ENCODE measurements at places on chromosomes 4 and X. TPM values are rescaled to one million over a fixed set of nuclear protein-coding genes. Genes with fewer than 3 reads are reported as not detected.

Gene MAB21L2
- total RNA-seq, result not detected

Gene GLRB
- 0.79 TPM for total RNA-seq

Gene ENPEP
- 0.12 TPM for total RNA-seq

Gene MAGEA4
- not detected for total RNA-seq

Gene NXF2
- not detected for total RNA-seq

Gene GRIA2
- total RNA-seq, result not detected

Gene HSD17B10
- 199 TPM for total RNA-seq

Gene TEX13C
- not detected for total RNA-seq

Gene TMEM271
- not detected for total RNA-seq

Gene RNF128
- not detected for total RNA-seq

Gene SLC2A9
- 0.48 TPM for total RNA-seq

Gene CHRNA9
- 1.5 TPM for total RNA-seq

Gene OPN1MW2
- not detected for total RNA-seq

Gene EVC
- 12.1 TPM for total RNA-seq

Gene PHOX2B
- total RNA-seq, result not detected

Gene AADAT
- total RNA-seq, result 8.7 TPM

Gene SCARB2
- 53.8 TPM for total RNA-seq

Gene TLR1
- total RNA-seq, result 0.83 TPM

Gene MAGEB3
- total RNA-seq, result not detected

Gene ATP7A
- 3.5 TPM for total RNA-seq

Gene PRR32
- total RNA-seq, result not detected

Gene BEX1
- total RNA-seq, result not detected

Gene ARAF
- total RNA-seq, result 56.1 TPM

Gene PROM1
- not detected for total RNA-seq

Gene TMEM131L
- total RNA-seq, result 5.0 TPM

Gene MAGEA9B
- not detected for total RNA-seq

Gene JAKMIP1
- not detected for total RNA-seq

Gene CFAP99
- not detected for total RNA-seq

Gene SPANXN3
- not detected for total RNA-seq

Gene REELD1
- not detected for total RNA-seq

Gene TSPAN6
- 44.1 TPM for total RNA-seq

Gene LRCH2
- total RNA-seq, result 0.04 TPM

Gene AGA
- total RNA-seq, result 20.9 TPM

Gene PDGFC
- 1.8 TPM for total RNA-seq

Gene TAF7L
- not detected for total RNA-seq

Gene SUPT20HL1
- total RNA-seq, result not detected

Gene CT45A10
- total RNA-seq, result 0.29 TPM

Gene RNF150
- total RNA-seq, result 0.26 TPM

Gene RTL9
- total RNA-seq, result 0.08 TPM

Gene TLR8
- not detected for total RNA-seq

Gene S100P
- total RNA-seq, result 70.6 TPM

Gene IL9R
- total RNA-seq, result 0.08 TPM

Gene ODAPH
- 0.15 TPM for total RNA-seq

Gene USP17L10
- total RNA-seq, result not detected

Gene HEPH
- not detected for total RNA-seq

Gene RAB39B
- total RNA-seq, result 0.73 TPM

Gene DRD5
- total RNA-seq, result not detected

Gene ARAP2
- total RNA-seq, result 0.36 TPM

Gene MAOB
- total RNA-seq, result 0.27 TPM

Gene NEUROG2
- not detected for total RNA-seq

Gene UGT8
- total RNA-seq, result 0.13 TPM

Gene MTMR8
- 0.40 TPM for total RNA-seq

Gene WDR17
- total RNA-seq, result 1.8 TPM

Gene CDS1
- 0.82 TPM for total RNA-seq

Gene PCYT1B
- not detected for total RNA-seq

Measured in A549 treated with CpdA at 1 μM for 4 hours (cell line).